ENCODE measurements at places on chromosomes 7 and 10.

DNA sequence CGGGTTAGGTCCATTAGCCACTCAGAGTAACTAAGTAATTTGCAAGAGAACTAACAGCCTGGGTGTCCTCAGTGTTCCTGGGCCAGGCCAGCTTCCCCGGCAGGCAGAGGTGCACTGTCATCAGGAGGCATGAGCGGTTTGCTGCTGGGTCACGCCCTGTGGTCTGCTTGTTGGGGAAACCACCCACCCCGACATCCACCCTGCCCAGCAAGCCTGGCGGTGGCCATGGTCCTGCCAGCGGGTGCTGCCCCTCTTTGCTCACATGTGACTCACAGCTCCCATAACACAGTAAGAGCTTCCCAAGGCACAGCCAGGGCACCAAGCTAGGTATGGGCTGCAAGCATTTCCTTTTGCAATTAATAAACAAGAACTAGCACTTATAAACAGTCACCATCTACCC, 75.9 kb downstream of the RGS10 start:
- no peak for DNase-seq

GRCh38 chr10:63702092-63702491, 180.9 kb downstream of the REEP3 start:
- DNase-seq, result no peak

DNA sequence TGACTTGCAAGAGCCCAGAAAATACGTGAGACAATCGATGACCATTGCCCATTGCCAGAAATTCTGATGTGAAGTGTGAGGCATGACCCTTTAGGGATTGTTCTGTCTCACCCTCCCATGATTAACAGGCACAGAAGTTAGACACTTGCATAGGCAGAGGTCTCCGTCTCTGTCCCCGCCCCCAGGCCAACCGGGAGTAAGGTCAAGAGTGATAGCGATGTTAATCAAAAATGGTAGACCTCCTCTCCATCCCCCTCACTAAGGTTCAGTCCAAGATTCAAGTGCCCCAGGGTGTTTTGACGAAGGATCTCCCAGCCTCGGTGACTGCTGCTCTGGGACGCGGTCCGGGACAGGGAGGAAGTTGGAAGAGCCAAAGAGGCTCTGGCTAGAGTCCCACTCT, 22.7 kb upstream of the TRPV6 start:
- DNase-seq, result no peak

- no peak for DNase-seq
Observed at GRCh38 chr10:34286136-34286739, 528.9 kb downstream of the PARD3 start.

GRCh38 chr10:55491712-55492111, 690.7 kb upstream of the PCDH15 start:
- DNase-seq, result no peak

DNA sequence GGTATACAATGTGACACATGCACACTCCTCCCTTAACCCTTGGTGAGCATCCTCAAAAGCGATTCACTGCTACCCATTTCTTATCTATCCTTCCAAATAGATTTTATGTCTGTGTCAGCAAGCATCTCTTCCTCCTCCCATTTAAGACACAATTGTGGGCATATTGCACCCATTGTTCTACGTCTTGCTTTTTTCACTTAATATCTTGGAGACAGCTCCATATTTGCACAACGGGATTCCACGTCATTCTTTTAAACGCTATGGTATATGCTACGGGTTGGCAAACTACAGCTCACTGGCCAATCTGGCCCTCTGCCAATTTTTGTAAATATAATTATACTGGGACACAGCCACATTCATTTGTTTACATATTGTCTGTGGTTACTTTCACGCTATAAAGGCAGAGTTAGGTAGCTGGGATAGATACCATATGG, 88.6 kb downstream of the RNF216 start:
- DNase-seq, result no peak

DNA sequence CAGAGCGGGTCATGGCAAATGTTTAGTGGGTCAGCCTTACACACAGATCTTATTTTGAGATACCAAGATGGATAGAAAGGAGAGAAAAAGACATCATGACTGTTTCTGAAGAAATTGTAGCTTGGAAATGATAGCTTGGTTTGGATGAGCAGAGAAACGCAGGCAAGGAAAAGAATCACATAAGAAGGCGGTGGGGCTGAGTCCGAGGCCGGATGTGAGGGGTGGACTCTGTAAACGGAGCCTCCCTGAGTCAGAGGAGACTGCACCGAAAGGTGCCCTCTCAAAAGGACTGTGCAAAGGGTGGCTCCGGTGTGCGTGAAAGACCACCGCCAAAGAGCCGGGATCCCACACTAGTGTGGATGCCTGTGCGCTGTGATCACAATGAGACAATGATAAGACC, 53.7 kb downstream of the ADARB2 start:
- no peak for DNase-seq

DNA sequence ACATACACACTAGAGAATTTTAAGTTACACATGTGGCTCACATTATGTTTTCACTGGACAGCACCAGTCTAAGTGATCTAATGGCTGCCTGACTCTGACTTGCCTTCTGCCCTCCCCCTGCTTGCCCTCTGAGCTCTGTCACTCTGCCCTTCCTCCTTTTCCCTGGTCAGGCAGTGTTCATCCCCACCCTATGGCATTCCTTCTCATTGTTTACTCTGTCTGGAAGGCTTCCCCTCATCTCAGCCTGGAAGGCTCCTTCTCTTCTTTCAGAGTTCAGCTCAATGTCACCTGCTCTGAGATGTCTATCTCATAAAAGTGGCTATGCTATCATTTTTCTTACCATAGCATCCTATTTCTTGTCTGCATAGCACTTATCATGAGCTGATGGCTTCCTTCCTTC, 305.7 kb downstream of the BMPER start:
- no peak for DNase-seq

GRCh38 chr10:35378541-35379210, 42.4 kb downstream of the CCNY start:
- no peak for DNase-seq

- DNase-seq, result no peak
Observed at GRCh38 chr10:81116990-81117389, 579.3 kb downstream of the SH2D4B start.

GRCh38 chr7:106177738-106178592, 65.9 kb upstream of the SYPL1 start:
- DNase-seq, result no peak

DNA sequence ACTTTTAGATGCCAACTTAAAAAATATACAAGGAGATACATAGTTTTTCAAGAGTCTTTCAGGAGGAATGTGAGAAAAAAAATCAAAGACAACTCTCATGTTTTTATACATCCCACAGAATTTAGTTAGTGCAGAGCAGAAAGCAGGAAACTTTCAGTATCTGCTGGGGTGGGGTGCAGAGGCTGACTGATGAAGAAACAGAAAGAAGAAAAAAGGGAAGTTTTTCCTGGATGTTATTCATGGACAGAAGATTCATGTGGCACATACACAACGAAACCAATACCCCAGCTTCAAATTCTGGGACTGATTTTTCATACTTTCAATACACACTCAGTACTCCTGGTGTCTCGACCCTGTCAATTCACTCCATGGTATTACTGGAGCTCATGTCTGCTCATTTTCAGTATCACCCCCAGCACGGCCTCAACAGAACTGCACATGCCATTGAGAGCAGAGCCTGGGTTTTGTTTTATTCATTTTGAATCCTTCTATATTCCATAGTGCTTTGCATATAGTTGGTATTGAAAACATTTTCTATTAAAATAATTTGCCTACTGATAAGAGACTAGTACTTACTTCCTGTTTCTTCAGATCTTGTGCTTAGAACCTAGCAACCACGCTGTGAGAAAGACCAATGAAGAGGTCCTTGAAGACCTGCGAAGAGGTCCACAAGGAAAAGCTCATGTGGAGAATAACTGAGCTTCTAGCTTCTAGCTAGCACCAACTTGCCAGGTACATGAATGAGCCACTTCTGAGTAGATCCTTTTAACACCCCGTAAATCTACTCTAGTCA, 49.0 kb downstream of the NDUFB2 start:
- no peak for DNase-seq

DNA sequence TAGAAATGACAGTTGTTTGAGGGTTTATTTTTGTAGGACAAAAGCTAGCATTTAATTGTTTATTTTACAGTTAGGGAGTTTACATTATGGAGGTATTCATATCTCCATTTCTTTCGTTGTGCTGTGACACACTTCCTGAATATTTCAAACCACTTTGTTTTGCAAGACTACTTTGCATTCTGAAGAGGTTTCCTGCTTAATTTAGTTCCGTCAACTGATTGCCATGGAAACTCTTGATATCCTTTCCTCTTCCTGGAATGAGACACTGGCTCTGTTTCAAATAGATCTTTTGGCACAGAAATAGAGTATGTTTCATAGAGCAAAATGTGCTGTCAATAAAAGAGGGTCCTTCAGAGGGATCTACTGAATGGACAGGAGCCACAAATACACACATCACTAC, 159.5 kb upstream of the AGR3 start:
- no peak for DNase-seq

DNA sequence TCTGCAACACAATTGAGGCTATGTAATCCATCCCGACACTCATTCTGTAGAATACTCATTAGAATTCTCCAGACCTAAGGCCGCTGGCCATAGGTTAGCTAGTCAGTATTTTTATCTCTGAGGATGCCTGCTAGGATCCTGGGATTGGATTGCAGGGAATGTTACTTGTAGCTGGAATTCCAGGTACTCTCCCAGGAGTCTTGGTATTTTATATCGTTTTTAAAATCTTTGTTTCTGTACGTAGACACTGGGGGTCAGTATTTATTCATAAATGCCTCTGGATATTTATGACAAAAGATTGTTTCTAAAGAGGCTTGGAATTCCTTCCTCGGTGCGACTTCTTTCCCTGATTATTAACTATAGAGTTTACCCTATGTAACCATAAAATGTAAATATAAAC, 40.1 kb downstream of the BPGM start:
- DNase-seq, result no peak

GRCh38 chr7:70334871-70335270, 736.6 kb downstream of the AUTS2 start:
- no peak for DNase-seq

GRCh38 chr10:123624086-123624485, 42.1 kb upstream of the GPR26 start:
- no peak for DNase-seq

- DNase-seq, result no peak
Observed at GRCh38 chr10:80518143-80518806, 19.4 kb upstream of the SH2D4B start.

DNA sequence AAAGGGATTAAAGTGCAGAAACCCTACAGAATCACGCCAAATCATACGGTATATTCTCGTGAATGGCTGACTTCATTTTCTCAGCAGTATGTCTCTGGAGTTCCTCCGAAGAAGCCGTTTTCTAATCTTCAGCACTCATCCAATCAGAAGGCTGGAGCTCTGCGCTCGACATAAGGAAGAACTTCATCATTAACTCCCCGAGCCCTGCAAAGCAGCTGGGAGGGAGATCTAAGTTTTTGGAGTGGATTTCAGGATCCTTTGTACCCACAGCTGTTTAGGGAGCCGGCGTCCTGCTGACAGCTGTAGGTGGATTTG, 40.7 kb upstream of the SDK1 start:
- DNase-seq, result no peak

- no peak for DNase-seq
Observed at GRCh38 chr10:110483633-110484032, 14.1 kb upstream of the DUSP5 start.

DNA sequence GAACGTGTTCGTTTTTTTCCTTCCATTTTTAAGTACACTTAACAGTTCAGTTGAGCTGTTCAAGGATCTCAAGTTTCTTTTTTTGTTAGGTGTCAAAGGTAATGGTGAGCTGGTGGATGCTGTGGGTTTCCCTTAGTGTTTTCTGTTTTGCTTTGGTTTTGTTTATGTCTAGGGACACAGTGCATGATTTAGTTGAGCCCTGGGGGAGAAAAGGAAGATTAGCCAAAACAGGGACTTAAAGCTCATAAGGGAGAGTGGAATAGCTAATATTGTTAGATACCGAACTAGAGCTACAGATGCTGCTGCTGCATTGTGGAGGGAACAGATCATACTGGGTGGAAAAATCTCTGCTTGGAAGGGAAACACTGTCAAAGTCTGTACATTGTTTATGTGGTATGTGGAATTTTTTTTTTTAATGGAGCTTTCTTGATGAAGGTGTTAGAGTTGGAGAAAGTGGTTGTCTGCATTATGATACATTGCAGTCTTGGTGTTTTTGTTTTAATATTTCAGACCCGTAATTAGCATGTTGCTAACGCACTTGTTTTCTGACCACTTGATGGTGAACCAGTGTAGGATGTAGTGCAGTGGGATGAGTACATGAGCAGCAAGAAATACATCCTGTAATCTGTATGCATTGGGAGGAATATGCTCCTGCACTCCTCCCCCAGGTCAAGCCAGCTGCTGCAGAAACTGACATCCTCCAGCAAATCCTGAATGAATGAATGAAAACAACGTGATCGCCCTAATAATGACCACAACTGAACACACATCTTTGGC, 2.1 kb downstream of the GLCCI1 start:
- DNase-seq, result no peak

DNA sequence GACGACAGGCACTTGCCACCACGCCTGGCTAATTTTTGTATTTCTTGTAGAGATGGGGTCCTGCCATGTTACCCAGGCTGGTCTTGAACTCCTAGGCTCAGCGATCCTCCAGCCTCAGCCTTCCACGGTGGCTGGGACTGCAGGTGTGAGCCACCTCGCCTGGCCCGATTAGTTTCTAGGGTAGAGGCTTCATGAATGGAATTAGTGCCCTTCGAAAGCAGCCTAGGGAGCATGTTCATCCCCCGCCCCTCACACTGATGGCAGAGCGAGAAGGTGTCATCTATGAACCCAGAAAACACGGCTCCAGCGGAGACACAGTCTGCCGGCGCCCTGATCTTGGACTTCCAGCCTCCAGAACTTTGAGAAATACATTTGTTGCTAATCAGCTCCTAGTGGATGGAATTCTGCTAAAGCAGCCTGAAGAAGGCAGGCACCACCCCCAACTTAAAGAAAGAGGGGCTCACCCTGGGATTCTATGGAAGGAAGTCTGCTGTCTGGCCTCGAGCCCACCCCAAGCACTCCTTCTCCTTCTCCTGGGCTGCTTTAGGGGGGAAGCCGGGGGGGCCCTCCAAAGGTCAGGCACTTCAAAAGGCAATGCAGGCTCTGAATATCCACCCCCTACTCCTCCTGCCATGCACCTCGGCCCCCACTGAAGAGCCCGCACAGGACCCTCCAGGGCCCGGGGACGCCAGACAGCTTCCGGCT, 10.1 kb downstream of the PDGFA start:
- no peak for DNase-seq

DNA sequence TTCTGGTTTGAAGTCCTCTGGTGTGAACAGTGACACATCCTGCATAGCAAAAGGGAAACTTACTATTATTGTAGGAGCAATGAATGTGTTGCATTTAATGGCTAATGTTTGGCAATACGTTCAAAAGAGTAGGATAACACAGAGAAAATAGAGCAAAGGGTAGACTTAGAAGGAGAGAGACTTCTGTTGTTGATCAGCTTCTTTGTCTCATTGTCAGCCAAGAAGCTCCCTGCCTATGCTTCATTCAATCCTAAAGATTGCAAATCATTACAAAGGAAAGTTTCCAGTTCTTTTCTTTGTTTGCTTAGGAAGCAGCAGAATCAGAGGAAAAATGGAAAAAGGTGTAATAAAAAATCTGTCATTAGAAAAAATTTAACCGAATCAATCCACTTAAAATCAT, 7.9 kb upstream of the TSPAN13 start:
- DNase-seq, result no peak

All from cortex of kidney (tissue), 1 donor.